ENCODE measurements at places on chromosomes 11 and 22. TPM values are rescaled to one million over a fixed set of nuclear protein-coding genes. Genes with fewer than 3 reads are reported as not detected.

The PIK3C2A gene
- total RNA-seq, result 32.9 TPM

The PAX6 gene
- not detected for total RNA-seq

The FOLH1 gene
- not detected for total RNA-seq

- DNase-seq, result no peak
Observed at GRCh38 chr11:123344790-123345357, 85.2 kb upstream of the GRAMD1B start.

DNA sequence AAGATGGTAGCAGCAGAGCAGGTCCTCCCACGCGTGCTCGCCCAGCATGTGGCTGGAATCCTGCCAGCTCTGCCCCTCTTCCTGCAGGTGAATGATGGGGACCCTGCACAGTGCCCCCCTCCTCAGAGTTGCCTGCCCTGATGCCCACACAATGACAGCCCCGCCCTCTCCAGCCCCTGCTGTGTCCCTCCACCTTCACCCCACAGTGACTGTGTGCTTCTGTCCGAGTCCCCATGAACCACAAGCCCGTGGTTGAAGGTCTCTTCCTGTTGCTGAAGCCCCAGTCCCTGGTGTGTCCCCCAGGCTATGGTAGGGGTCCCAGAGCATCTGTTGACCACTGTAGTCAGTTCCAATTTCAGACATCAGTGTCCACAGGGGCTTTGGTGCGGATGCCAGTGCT, 71.0 kb downstream of the BRD1 start:
- no peak for DNase-seq

- no peak for DNase-seq
Observed at GRCh38 chr11:116601814-116602636, 170.8 kb downstream of the BUD13 start.

DNA sequence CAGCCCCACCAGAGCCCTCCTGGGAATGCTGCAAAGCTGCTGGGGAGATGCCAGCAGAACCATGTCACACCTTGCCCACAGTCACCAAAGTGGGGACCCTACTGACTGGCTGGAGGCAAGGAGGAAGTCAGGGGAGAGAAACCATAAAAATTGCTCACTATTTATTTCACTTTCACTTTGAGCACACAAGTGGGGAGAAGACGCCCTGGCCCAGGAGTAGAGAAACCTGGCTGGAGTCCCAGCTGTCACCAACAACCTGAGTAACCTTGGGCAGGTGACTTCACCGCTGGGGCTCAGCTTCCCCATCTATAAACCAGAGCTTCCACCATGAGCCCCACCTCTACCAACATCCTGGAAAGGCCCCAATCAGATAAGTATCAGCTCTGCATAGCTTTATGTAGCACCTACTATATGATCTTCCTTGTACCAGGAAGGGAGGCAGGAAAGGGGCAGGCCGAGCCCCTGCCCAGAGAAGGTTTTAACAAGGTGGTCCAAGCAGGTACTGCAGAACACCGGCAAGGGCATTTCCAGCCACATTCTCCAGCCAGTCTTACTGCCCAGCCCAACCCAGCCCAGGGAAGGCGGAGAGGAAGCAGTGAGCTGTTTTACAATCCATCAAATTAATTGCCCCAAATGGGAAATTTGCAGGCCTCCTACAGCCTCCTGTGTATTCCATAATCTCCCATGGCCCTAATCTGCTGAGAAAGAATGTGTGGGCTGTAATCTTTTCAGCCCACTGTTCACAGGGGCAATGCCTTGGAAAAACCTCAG, 27.6 kb downstream of the PLEKHA7 start:
- no peak for DNase-seq
